ENCODE measurements at places on chromosomes 1 and 21. TPM values are rescaled to one million over a fixed set of nuclear protein-coding genes. Genes with fewer than 3 reads are reported as not detected.

The IFNLR1 gene
- total RNA-seq, result 1.0 TPM

The MYCL gene
- 2.0 TPM for total RNA-seq

The SPRR2A gene
- total RNA-seq, result not detected

The TRAPPC3 gene
- total RNA-seq, result 98.7 TPM

The PTPN22 gene
- total RNA-seq, result not detected

The C2CD4D gene
- total RNA-seq, result 1.2 TPM

The HHAT gene
- 2.3 TPM for total RNA-seq

The DNM3 gene
- 0.46 TPM for total RNA-seq

The RUNX3 gene
- 0.10 TPM for total RNA-seq

The FABP3 gene
- total RNA-seq, result 0.49 TPM

The C1orf53 gene
- total RNA-seq, result 7.2 TPM

The CHI3L1 gene
- total RNA-seq, result 0.10 TPM

The SGIP1 gene
- 1.6 TPM for total RNA-seq

The PTPN7 gene
- total RNA-seq, result 0.33 TPM

The DNAJB4 gene
- total RNA-seq, result 14.9 TPM

The OR14K1 gene
- total RNA-seq, result not detected

The TCHH gene
- total RNA-seq, result 0.28 TPM

The NBPF6 gene
- not detected for total RNA-seq

The SPRR5 gene
- not detected for total RNA-seq

The HOOK1 gene
- 0.57 TPM for total RNA-seq

The NPR1 gene
- 0.36 TPM for total RNA-seq

The S100A5 gene
- 0.72 TPM for total RNA-seq

The SPRR2F gene
- not detected for total RNA-seq

The PHC2 gene
- total RNA-seq, result 122 TPM

The CFHR3 gene
- total RNA-seq, result not detected

The C1orf185 gene
- total RNA-seq, result not detected

The DEPDC1 gene
- total RNA-seq, result 43.0 TPM

The SYTL1 gene
- total RNA-seq, result 2.4 TPM

The NGF gene
- total RNA-seq, result not detected

The EFNA1 gene
- 23.8 TPM for total RNA-seq

The MYOG gene
- total RNA-seq, result not detected

The CD34 gene
- total RNA-seq, result 0.15 TPM

The ZNF695 gene
- 14.7 TPM for total RNA-seq

The LRRC42 gene
- total RNA-seq, result 41.0 TPM

The IGFN1 gene
- not detected for total RNA-seq

The CLDN8 gene
- total RNA-seq, result not detected

The SMIM34 gene
- total RNA-seq, result not detected

The RXFP4 gene
- 8.0 TPM for total RNA-seq

The GPR37L1 gene
- total RNA-seq, result 0.44 TPM

The KCNK2 gene
- 0.28 TPM for total RNA-seq

The CCSAP gene
- total RNA-seq, result 11.6 TPM

The FLG2 gene
- not detected for total RNA-seq

The HSD3B2 gene
- total RNA-seq, result 1.2 TPM

The TRAF3IP3 gene
- total RNA-seq, result 0.67 TPM

The CD1D gene
- not detected for total RNA-seq

All from Panc1 (cell line).